ENCODE measurements at places on chromosomes 12 and 14. TPM values are rescaled to one million over a fixed set of nuclear protein-coding genes. Genes with fewer than 3 reads are reported as not detected.
A peak's percentile ranks its signal among the peaks of the same experiment; 100 is the strongest.

MCRS1 gene
- 49.2 TPM for total RNA-seq

SPX gene
- not detected for total RNA-seq

MGP gene
- not detected for total RNA-seq

OR6C70 gene
- total RNA-seq, result not detected

MYL2 gene
- total RNA-seq, result not detected

CD163 gene
- total RNA-seq, result not detected

COX8C gene
- not detected for total RNA-seq

AP4S1 gene
- 6.8 TPM for total RNA-seq

TAS2R20 gene
- 0.28 TPM for total RNA-seq

IL31 gene
- not detected for total RNA-seq

TAS2R14 gene
- total RNA-seq, result 1.2 TPM

TSHR gene
- total RNA-seq, result not detected

CCDC175 gene
- not detected for total RNA-seq

DNA sequence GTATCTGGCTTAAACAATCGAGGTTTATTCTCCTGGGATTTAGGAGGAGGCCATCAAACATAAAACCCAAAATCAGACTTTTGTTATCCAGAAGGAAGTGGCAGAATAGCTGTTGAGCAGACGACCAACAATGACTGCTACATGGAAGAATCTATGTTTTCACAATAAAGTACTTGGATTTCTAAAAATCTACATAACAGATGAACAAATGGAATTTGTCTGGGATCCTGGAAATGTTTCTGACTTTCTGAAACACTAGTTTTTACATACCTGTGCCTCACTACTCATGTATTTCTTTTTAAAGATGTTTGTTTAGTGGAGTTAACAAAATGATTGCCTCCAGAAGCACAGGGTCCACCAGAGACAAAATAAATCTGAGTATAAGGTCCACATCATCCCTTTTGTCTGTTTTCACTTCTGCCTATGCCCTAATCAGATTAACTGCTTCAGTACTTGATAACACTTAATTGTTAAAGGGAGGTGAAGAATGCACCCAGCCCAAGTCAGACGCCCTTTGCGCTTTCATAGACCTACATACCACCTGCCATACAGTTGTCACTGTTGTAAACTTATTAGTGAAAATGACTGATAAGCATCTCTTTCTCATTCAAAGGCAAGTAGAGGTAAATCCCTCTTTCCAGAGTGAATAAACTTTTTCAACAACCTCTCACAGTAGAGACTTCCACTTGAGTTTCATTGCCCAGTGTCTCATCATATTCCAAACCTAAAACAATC is 164.6 kb downstream of the EGLN3 start:
- DNase-seq, result no peak

- peak; percentile 54 for DNase-seq
Observed at GRCh38 chr14:35390577-35391387, 13.8 kb downstream of the NFKBIA start.

DNA sequence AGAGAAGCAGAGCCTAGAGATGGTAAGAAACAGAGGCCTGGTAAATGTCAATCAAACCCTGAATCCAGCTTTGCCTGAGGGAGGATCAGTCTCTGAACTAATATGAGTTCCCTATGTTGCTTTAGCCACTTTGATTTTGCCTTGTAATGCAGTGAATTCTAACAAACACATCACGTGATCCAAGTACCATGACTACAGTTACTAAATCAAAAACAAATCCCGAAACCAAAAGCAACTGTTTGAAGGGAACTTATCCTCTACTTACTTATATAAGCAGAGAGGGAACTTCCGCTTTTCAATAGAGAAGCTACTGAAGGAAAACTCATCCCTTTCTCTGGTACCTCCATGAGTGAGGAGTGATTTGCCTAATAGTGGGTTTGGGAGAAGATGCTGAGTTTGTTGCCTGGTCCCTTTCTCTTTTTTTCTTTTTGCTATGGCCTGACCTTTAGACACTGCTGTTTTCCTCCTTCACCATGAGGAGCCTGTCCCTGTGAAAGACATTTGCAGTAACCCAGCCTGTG is 7.7 kb upstream of the PPTC7 start:
- DNase-seq, result no peak

- no peak for DNase-seq
Observed at GRCh38 chr12:49022558-49023178, 4.1 kb upstream of the PRKAG1 start.

- no peak for DNase-seq
Observed at GRCh38 chr12:84463741-84464495, 448.7 kb downstream of the SLC6A15 start.

DNA sequence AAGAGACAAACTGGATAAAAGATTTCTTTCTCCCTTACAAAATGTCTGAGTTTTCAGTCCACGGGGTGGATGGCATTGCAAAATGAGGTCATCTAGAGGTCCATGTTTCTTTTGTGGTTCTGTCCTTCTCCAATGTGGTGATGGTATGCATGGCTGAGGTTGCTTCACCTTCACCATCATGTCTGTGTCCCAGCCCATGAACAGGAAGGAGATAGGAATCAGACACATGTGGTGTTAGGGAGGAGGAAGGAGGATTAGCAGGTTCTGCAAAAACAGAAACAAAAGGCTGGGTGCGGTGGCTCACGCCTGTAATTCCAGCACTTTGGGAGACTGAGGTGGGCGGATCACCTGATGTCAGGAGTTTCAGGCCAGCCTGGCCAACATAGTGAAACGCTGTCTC is 11.0 kb upstream of the AEBP2 start:
- no peak for DNase-seq

- DNase-seq, result no peak
Observed at GRCh38 chr12:117540011-117540410, 178.6 kb upstream of the NOS1 start.

DNA sequence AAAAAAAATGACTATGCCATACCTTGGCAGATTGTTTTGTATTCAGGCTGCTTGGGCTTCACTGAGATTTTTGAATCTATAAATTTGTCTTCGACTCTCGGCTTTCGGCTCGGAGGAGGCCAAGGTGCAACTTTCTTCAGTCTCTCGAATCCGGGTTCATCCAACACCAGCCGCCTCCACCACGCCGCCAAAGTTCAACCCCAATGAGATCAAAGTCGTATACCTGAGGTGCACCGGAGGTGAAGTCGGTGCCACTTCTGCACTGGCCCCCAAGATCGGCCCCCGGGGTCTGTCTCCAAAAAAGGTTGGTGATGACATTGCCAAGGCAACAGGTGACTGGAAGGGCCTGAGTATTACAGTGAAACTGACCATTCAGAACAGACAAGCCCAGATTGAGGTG is 12.4 kb upstream of the SPPL3 start:
- DNase-seq, result no peak

GRCh38 chr12:119468296-119468695 is 125.3 kb upstream of the TMEM233 start:
- DNase-seq, result no peak

DNA sequence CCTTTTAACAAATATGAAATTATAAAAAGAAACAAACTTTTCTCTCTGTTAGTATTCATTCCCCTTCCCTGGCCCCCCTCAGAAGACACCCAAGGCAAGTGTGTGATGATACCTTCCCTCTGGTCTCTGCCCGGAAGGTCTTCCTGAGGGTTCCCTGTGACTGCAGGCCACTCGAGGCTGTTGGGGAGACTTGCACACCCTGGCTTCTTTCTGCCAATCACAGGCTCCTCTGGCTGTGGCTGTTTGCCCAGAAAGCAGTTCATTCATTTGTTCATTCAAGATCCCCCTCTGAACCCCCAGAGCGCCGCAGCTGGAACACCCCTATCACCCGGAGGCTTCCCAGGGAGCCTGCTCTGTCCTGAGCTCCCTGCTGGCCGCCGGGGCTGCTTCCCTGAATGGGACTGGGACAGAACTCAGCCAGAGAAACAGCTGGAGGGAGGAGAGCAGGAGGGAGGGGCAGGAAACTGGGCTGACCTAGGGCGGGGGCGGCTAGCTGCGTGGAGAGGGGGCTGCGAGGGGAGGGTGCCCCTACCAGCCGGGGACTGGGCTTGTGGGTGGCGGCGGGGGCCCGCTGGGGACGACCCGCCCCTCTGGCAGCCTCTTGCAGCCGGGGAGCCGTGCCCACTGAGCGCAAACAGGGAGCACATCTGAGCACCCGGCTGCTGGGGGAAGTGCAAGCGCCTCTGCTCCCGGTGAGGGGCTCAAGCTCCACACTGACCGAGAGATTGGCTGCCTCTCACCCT is at the start of gene CMKLR1:
Gene CMKLR1, minus strand, starts transcription at position 397 of the 743 bp plus-strand sequence. CDS start 45,720 bp downstream, outside the sequence.
- DNase-seq, result no peak

DNA sequence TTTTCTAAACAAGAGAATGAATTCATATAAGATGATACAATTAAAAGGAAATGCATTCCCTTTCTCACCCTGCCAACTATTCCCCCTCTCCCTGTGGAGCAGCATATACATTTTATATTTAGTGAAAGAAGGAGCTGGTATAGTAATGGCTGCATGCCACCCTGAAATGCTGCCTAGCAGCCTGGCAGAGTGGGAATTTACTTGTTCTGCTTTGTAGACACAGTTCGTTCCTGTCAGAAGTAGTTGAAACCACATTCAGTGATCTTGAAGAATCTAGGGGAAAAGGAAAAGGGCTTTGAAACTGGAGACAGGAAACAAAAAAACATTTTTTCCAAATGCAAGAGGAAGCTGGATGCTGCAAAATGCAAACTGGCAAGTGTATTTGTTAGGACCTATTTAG is 176.0 kb upstream of the PLEKHA5 start:
- no peak for DNase-seq

- peak; percentile 50 for DNase-seq
Observed at GRCh38 chr12:90940872-90941499, 14.0 kb downstream of the CCER1 start.

- no peak for DNase-seq
Observed at GRCh38 chr14:21965042-21965441, 291.4 kb upstream of the OR4E1 start.

- DNase-seq, result no peak
Observed at GRCh38 chr12:47360771-47361388, 281.1 kb upstream of the AMIGO2 start.

- DNase-seq, result no peak
Observed at GRCh38 chr14:31283153-31283552, 75.6 kb upstream of the HECTD1 start.

GRCh38 chr14:104788161-104788818 is 7.3 kb downstream of the AKT1 start:
- no peak for DNase-seq

DNA sequence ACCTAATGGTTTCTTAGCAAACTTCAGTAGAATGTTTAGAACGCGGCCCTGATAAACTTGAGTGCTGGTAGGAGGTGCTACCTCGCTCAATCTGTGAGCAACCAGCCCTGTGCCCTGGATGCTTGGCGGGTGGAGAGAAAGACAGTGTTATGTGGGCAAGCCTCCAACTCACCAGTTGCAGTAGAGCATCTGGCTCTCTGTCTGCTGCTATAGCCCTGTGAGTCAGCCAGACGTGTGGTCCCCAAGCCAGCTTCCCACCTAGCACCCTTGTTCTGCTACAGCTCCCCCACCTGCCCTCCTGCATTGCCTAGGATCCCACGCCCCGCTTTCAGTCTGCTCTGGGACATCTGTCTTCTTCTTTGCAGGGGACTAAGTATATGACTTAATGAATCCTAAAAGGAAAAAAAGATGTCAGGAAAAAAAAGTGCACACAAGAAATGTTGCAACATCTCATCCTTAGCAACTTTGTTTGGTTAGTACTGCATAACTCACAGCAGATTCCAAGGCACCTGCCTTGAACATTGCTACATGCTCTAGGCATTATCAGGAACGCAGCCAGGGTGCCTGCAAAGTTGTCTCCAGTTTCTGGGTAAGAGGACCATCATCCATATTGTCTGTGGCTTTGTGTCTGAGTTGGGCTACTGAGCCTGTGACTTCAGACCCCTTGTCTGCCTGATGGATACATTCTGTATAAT is 13.6 kb downstream of the SNRNP35 start:
- peak; percentile 55 for DNase-seq

- peak; percentile 86 for DNase-seq
Observed at GRCh38 chr12:111599453-111600204, 514 bp upstream of the ATXN2 start.

- no peak for DNase-seq
Observed at GRCh38 chr12:12212769-12213168, 54.1 kb downstream of the LRP6 start.

- DNase-seq, result no peak
Observed at GRCh38 chr12:127280393-127281275, 986.3 kb upstream of the TMEM132C start.

GRCh38 chr14:23307146-23307530 is 505 bp downstream of the BCL2L2 start:
- no peak for DNase-seq

GRCh38 chr12:32821710-32822109 is 66.0 kb upstream of the YARS2 start:
- DNase-seq, result no peak

DNA sequence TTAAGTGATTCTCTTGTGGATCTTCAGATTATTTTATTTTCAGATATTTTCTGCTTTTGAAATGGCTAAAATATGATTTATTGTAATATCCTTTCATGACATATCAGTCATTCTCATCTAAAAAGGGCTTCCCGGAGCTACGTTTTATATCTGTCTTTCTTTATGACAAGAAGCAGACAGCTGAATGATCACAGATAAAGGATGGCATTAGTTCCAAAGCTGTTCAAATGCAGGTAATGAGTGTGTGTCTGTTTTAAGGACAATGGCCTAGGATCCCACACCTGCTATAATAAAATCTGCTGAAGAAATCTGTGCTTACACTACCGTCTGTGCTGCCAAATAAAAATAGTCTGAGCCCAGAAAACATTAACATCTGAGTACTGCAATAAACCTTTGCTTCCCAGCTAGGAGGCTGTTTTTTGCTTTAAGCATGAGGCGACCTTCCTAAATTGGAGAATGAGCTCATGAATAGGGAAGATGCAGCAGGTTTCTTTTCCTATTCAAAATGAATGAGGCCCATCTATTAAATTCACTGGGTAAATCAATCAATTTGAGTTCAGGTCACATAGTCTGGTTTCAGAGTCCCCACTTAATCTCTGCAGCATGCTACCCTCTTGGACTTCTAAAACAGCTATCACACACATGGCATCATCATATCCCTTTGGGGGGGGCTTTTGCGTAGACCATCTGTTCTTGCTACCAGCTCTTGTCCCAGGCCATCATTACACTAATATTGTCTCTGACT is 498.5 kb downstream of the NELL2 start:
- DNase-seq, result no peak

DNA sequence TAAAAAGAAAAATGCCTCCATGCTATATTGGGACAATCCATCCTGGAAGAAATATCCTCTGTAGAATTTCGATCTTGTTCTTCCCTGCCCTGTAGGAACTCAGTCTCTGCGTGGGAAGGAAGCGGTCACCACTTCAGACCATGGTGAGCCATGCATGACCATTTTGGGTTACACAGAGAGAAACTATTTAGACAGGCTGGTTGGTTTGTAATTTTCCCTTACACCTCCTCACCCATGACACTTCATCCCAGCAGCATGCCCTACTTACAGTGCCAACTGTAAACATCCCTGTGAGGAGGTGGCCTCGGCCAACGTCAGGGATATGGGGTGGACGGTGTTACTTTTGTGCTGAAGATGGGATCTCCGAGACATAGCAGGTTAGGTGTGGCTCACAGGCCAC is 121.4 kb downstream of the SMOC1 start:
- no peak for DNase-seq

All from HFFc6 (cell line).